NCI-H2081 treated with DMSO at 0.1 percent for 48 hours (cell line): ENCODE measurements at places on chromosomes 2 and 18.
A peak's percentile ranks its signal among the peaks of the same experiment; 100 is the strongest.

- no peak for DNase-seq
Measured at GRCh38 chr2:10329880-10330699, 27.4 kb downstream of the HPCAL1 start.

DNA sequence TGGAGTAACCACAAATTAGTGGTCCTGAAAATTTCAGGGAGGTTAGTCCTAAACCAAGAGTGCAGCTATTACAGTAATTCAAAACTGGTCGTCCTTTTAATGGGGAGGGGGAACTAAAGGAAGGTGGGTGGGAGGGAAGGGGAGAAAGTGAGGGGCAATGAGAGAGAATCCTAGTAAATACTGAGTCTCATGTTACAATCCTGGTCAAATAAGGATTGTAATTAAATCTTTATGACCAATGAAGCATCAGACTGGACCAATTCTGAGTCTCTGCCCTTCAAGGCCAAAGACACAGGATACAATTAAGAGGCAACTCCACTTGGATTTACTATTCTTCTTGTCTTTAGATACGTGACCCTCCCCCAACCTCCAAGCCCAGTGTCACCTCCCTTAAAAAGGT is 262.9 kb downstream of the BCL11A start:
- DNase-seq, result no peak

- no peak for DNase-seq
Measured at GRCh38 chr2:31674446-31674845, 93.7 kb upstream of the SRD5A2 start.

GRCh38 chr2:183347969-183348368 is 223.7 kb downstream of the NUP35 start:
- DNase-seq, result no peak

DNA sequence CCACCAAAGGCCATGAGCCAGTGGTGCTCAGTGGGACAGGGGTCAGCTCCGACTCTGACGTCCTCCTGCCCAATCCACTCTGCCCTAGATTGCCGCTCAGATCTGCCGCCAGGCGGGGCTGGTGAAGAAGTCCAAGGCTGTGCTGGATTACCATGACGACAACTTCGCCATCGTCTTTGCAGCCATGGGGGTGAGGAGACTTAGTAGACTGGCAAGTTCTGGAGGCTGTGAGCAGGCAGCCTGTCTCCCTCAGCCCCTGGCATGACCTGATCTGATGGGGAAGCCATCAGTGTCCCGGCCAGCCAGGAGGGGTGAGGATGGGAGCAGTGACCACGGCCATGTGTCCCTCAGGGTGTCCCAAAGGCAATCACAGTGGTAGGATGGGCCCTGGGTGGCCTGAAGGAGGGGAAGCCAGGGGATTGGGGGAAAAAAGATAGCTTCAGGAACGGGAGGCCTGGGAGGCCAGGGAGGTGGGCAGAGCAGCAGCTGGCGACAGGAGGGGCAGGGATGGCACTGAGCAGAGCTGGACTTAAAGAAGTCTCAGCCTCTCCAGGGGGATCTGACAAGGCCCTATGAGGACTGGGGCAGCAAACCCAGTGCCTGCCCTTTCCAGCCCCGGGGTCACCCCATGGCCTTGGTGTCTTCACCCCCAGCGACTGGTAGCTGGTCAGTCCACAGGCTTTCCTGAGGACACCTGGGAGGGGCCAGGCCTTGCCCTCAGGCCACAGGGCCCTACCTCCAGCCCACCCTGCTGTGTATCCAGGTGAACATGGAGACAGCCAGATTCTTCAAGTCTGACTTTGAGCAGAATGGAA is 17.4 kb upstream of the ANKRD53 start:
- DNase-seq, result no peak

- DNase-seq, result no peak
Measured at GRCh38 chr18:43393174-43393573, 115.9 kb upstream of the SYT4 start.

DNA sequence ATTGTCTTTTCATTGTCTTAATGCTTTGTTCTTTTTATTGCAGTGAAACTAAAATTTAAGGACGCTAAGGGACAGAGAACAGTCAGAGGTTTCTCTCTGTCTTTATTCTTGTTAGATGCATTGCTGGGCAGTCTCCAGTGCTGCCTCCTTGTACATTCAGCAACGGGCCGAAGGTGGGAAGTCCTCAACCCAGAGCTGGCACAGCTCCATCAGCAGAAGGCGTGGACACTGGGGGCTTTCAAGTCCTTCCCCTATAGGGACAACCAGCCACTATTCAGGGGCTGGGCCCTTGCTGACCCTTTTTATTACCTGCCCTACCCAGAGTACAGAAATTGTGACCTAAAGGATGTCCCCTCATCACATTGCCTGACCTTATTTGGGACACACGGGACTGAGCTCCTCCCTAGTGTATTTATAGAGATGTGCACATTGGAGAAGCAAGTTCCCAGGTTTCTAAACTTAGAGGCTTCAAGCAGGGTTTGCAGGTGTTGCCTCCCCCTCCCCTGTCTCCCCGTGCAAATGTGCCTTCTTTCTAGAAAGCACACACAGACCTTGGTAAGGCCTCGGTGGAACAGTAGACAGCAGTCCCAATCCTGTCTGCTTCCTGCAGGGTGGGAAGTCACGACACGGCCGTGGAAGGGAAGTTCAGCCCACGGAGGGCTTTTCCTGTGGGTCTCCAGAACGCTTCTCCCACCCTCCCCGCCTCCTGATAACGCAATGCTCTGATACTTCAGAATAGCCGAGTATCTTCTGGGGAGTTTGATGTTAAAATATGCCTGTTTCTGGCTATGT is 68.2 kb downstream of the ZCCHC2 start:
- DNase-seq, result no peak

GRCh38 chr2:133452583-133452982 is 115.7 kb downstream of the NCKAP5 start:
- DNase-seq, result no peak

GRCh38 chr2:67840460-67841068 is 222.2 kb downstream of the C1D start:
- DNase-seq, result no peak

DNA sequence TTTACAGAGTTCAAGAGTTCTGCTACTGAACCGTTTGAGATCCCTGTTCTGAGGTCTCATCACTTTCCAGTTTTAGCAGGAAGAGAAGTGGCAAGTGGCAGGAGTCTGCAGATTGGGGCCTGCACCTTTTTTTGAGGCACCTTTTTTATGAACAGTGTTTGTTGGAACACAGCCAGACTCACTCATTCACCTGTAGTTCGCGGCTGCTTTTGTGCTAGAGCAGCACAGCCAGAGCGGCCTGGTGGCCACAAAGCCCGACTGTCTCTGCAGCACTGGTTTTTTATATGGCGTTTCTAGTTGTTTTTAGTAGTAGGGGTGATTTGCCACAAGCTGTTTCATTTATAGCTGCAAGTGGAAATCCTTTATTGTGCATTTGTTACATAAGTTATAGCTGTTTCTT is 8.6 kb downstream of the ACP1 start:
- no peak for DNase-seq

DNA sequence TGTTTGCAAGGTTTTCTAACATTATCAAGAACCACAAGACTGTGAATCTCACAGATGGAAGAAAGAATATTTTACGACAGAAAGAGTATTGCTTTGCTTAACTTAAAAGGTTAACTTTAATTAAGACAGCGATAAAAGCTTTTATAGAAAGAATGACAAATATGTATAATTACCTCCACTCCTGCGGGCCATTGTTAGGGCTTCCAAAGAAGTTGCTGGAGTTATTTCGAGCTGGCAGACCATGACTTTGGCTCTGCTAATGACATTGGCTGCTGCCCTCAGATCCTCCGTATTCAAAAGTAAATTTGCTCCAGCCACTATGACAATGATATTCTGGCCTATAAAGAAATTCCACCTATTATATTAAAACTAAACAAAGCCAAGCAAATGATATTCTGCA is 47.3 kb downstream of the RBKS start:
- no peak for DNase-seq

DNA sequence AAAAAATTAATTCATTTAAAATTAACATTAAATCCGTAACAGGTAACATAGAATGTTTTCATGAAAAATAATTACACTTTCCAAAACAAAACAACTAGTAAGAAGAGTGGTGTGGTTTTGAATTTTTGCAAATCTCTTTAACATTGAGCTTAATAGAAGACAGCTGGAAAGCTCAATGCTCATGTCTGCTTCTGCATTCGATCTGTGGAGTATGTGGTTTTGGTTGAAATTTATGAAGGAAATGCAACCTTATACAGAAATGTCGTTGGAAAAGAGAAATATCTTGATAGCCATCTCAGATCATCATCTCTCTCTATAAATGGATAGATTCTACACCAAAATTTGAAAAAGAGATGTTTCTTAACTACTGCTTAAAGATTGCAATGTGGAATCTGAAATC is 17.3 kb upstream of the FHL2 start:
- DNase-seq, result no peak

- no peak for DNase-seq
Measured at GRCh38 chr2:225196579-225196978, 154.3 kb upstream of the DOCK10 start.

- no peak for DNase-seq
Measured at GRCh38 chr18:68221111-68221724, 493.7 kb downstream of the TMX3 start.

DNA sequence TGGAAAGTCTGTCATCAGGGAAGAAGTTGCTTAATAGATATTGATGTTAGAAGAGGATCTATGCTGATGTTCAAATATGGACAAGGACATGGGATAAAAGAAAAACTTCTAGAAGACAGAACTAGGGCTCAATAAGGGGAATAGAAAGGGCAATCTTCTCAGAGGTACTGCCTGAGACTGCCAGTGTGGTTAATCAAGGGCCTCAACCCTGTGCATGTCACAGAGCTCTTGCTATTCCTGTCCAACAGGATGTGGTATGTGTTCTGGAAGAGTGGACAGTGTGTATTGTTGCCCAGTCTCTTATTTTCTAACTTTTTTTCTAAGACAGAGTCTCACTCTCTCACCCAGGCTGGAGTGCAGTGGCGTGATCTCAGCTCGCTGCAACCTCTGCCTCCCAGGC is 27.8 kb upstream of the RNF125 start:
- no peak for DNase-seq

DNA sequence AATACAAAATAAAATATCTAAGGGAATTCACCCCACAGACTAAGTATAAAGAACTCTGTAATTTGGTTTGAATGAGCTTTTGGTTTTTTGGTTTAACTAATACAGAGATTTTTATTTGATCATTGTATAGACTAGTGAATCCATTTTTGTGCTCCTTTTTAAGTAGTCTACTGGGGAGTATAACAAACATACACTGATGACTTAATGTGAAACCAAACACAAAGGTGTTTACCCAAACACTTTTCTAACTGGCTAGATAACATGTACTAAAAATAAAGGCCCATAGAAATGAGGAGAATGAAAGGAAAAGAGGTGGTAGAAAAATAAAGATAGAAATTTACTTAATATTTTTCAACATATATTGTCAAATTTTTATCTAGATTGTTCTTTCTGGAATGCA is 146.0 kb downstream of the NRXN1 start:
- DNase-seq, result peak; percentile 78

GRCh38 chr2:98464772-98465310 is 20.2 kb downstream of the INPP4A start:
- no peak for DNase-seq

DNA sequence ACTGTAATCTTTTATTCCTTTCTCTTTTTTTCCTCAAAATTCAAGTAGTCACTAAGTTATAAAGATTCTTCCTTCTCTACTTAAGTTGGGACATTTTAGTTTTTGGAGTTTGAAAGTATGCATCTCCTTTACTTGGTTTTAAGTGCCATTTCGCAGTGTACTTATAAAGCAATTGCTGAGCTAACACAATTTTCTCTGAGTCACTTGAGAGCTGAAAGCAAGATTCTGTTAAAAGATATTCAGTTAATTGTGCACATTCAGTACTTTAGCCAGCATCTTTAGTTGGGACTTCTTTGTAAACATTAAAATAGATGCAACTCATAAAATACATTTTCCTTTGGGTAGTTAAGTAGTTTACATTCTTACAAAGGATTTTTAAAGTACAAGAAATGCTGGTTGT is 136.0 kb downstream of the GFPT1 start:
- DNase-seq, result no peak

DNA sequence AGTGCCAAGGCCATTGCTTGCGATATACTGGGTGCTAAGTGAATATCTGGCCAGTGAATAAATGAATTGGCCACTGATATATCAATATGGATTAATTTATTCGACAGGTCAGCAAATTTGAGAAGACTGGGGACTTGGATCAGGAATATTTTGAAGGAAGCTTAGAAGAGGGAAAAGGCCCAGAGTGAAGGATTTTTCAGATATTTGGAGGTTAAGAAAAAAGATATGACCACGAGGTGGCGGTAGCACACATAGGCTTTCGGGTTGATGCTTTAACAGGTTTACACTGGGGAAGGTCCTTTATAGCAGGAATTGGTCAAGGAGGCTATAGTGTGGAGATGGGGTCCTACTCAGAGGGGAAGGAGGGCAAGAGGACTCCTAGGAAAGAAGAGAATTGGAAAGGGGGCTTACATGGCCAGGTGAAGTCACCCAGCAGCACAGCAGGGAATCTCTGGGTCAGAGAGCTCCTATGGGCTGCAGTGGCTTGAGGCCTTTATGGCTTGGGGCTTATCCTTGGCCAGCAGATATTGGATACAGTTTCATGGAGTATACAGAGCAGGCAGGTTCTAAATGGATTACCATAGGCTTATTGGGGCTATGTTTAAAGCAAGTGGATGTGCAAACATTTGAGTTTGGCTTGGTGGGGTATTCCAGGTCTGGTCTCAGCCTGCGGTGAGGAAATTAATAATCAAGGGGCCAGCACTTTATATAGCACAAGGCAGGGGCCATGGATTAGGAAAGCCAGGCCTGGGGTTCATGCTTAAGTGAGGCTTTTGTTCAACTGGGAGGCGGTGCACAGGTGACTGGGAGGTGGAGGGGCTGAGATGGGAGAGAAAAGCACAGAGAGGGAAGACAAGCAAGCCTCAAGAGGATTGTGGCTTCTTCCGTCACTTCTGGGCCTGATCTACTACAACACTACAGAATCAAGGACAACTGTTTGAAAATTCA is 9.7 kb downstream of the IL1RN start:
- no peak for DNase-seq

GRCh38 chr18:46097801-46098615 is at the start of gene ATP5F1A:
ATP5F1A (minus strand) TSS chr18:46098296; CDS start chr18:46098231, 65 bp downstream.
- DNase-seq, result no peak

GRCh38 chr18:35808796-35809195 is 163.7 kb upstream of the RMP24 start:
- no peak for DNase-seq

- DNase-seq, result no peak
Measured at GRCh38 chr18:49922228-49922627, 108.9 kb upstream of the ACAA2 start.

DNA sequence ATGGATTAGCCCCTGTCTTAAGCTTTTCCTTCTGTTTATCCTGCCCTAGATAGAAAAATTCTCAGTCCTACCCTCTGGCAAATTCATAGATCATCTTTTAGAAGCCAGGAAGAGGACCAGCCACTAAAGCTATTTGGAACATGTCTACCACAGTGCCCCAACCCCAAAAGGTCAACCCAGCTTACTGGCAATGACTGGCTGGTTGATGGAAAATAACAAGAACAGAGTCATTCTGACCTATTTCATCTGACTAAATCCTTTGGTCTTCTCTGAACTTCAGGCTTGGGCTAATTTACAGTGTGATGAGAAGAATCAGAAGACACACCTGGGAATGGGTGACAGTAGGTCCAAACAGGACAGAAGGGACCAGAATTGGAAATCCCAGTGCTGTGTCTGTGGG is 227.3 kb upstream of the CCDC68 start:
- no peak for DNase-seq

- no peak for DNase-seq
Measured at GRCh38 chr2:15931950-15932349, 8.4 kb upstream of the MYCN start.

- DNase-seq, result no peak
Measured at GRCh38 chr2:26582890-26583289, 58.3 kb downstream of the CIB4 start.

GRCh38 chr2:190533968-190534309 is 583 bp downstream of the NEMP2 start:
- no peak for DNase-seq
